ENCODE measurements at places on chromosomes 4 and X. TPM values are rescaled to one million over a fixed set of nuclear protein-coding genes. Genes with fewer than 3 reads are reported as not detected.
A peak's percentile ranks its signal among the peaks of the same experiment; 100 is the strongest.

Gene DCHS2
- 9.6 TPM for total RNA-seq

GRCh38 chr4:140213749-140214148 is 59.8 kb upstream of the MAML3 start:
- no peak for DNase-seq

DNA sequence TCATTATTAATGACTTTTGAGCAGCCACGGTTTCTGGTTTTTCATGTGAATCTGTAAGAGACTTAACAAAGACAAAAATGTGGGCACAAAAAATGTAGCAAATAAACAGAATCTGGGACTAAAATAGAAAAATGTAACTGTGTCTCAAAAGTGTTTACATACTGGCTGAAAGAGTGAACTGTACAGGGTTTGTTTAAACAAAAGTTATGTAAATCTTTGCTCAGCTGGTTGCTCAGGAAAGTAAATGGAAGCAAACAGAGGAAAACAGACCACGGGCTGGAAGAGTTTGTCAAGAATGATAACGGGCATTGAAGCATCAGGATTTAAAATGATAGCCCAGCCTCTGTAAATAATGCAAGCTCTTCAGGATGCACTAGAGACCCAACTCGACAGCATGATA is 921.8 kb upstream of the FTHL17 start:
- DNase-seq, result no peak

DNA sequence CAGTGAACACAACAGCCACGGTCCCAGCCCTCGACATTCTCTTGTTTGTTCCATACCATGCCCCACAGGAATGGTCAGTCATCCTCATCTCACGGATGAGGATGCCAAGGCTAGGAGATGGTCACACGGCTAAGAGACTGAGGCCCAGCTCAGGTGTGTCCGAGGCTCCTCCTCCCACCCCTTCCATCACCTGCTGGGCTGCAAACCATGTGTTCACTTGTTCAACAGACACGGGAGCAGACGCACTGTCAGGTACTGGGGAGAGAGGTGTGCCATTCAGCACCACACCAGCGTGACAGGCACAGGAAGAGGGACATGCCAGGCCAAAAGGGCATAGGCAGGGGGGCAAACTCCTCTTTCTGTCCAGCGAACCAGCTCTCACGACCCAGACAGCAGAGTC is 45.9 kb downstream of the ABLIM2 start:
- DNase-seq, result peak; percentile 62

DNA sequence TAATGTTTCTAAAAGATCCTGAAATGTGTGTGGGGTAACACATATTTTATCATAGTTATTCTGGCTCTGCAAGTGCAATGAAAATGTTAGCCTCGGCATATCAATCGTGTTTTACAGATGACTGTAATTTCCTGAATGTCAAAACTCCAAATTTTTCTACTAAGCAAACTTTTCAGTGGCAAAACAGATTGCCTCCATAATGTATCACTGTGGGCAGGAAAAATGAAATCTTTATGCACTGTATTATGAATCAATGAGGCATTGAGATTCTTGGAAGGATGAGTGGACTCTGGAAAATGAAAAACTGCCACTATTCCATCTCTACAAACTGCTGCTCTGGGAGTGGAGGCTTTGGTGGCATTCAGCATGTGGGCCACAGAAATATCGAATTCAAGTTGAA is 160.1 kb upstream of the MBNL3 start:
- DNase-seq, result no peak

GRCh38 chrX:134622056-134622812 is 36.0 kb downstream of the PLAC1 start:
- DNase-seq, result no peak

GRCh38 chr4:106583567-106583966 is 215.0 kb upstream of the GIMD1 start:
- no peak for DNase-seq

Gene TRIM61
- not detected for total RNA-seq

DNA sequence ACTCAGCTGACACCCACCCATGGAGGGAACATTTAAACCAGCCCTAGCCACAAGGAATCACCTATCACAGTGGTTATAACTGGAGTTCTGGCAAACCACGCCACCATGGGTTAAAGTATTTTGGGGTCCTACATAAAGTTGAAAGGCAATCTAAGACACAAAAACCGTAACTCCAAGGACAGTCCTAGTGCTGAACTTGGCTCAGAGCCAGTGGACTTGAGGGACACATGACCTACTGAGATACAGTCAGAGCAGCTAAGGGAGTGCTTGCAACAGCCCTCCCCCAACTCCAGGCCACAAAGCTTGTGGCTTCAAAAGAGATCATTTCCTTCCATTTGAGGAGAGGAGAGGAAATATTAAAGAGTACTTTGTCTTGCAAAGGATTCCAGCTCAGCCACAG is 300.5 kb downstream of the FGF13 start:
- DNase-seq, result no peak

Gene AWAT2
- not detected for total RNA-seq

DNA sequence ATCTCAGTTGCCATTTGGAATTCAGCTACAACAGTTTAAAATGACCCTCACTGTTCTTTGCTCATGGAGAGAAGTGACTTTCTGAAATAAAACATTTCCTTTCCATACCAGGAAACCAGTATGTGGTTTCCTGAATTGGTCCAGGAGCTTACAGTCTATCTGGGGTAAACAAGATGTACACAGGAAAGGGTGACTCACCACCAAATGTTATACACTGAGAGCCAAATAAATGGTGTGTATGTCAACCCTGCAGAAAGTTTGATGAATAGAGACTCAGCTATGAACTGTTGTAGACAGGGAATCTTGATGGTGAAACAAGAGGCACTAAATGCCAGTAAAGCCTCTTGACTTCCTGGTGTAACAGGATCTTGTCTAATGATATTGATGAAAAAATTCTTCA is 100.4 kb downstream of the HS6ST2 start:
- no peak for DNase-seq

DNA sequence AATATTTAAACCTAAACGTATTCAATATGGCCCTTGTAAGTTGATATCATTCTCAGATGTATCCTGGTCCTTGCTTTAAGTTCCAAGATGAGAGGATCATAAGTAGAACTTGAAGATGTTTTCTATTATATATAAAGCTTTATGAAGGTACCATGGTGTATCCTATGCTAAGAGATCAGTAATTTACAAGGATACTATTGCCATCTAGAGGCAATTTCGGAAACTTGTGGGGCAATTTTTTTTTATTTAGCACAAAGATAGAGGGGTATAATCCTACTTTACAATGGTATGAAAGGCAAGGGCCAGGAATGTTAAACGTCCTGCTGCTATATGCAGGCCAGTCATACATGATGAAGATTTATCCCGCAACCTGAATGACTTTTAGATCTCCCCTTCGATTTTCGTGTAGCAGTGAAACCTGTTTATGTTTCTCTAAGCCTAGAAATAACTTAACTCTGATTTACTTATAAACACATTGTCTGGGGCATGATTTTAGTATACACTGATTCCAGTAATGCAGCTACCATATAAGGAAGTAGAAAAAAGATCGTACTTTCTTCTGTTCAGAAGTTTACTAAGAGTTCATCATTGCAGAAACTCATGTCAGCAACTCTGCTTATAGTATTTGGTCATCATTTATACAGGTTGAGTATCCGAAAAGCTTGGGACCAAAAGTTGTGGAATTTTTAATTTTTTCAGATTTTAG is 2.6 kb downstream of the SLC25A31 start:
- DNase-seq, result no peak

GRCh38 chr4:2322841-2323240 is 60.9 kb upstream of the MXD4 start:
- no peak for DNase-seq

DNA sequence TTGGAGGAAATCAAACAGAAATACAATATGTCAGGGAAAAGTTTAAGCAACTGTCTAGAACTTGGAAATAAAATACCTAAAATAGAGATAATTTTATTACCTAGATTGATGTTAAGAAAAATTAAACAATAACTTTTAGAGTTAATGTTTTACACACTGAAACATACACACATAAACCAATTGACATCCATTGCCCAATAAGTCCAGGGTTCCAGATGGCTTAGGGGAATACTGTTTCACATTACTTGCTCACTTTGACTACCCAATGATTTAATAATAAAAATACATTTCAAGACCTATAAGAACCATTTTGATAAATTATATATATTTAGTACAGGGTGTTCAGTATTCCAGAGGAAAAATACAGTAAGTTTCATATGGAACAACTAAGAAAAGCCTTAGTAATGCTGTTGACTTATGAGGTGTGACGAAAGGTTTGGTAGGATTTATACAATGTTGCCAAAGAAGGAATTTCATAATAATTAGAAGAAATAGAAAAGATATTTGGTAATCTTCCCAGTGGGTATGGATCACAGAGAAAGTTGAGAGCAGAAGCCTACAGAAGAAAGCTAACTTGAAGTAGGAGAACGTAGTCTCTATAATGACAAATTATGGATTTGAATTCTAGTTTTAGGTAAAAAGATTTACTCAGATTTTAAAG is 23.0 kb upstream of the UGT2B4 start:
- DNase-seq, result no peak

DNA sequence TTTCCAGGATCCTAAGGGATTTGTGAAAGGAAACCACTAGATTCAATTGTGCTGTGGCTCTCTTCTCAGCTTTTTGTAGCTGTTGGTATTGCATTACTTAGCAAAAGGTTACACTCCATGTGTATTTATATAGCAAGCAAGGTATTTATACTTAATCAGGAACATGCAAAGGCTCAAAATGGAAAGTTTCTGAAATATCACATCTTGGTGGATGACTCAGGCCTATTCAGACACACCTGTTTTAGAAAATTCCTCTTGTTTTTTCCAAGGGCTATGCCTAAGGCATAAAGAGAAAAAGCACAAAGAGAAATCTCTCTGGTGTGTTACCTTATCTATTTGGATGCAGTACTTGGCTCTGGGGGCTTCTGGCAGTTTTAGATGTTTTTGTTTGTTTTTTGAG is 144.4 kb upstream of the GALNT7 start:
- no peak for DNase-seq

- no peak for DNase-seq
These were observed 33.3 kb upstream of the PRDX4 start for GRCh38 chrX:23633834-23634580.

GRCh38 chrX:38596939-38597338 is 35.6 kb downstream of the TSPAN7 start:
- no peak for DNase-seq

DNA sequence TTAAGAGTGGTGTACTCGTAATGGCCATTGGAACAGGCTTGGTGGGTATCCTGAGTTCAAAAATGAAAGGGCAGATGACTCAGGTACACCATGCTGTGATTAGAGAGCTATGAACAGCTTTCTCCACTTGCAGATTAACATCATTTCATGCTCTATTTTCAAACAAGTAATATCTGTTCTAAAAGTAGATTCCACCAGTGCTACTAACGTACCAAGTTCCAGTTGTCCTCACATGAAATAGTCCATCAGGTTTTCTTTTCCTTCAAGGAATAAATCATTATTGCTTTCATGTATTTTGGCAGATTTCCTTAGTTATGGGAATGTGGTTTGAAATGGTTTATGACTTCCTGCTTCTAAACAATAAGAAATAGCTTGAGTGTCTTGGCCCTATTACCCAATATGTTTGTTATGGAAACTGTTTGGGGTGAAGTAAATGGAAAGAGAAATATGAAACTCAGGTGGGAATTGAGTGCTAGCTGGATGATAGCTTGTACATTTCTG is 49.9 kb downstream of the PCDH7 start:
- no peak for DNase-seq

DNA sequence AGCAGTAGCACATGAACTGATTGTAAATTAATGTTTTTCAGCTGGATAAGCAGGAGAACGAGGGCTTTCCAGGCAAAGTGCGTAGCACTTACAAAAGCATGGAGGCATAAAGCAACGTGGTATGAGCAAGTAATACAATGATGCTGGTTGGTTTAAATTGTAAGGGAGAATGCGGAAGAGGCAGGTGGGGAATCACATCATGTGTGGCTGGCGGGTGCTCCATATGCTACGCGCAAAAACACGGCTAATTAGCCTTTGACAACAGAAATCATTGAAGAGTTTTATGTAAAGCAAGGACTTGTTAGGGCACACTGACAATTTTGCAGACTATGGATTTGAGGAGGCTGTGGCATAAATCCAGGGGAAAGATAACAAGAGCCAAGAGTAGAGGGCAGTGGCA is 14.6 kb downstream of the SYTL4 start:
- no peak for DNase-seq

Gene MAGED1
- 53.0 TPM for total RNA-seq

DNA sequence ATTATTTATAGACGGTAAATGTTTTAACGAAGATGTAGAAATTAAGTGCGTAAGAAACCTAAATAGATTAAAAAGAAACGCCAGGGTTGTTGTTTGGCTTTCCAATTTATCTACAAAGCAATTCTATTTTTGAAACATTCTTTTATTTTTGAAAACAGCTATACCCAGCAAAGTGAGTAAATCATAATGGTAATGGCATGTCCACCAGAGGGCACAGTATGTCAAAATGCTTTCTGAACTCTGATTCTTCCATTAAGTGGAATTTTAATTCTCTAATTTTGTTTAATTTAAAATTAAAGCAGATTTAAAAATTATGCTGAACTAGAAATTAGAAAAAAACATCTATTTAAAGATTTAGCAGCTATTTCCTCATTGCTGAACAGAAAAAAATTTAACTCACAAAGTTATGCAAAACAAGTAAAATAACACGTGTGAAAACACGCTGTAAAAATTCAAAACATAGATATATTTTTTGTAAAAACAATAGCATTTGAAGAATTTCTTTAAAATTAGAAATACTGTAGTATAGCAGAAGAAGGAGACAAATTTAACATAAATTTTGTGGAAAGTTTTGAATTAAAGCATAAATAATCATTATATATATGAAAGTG is 26.5 kb downstream of the RASSF6 start:
- DNase-seq, result no peak

- no peak for DNase-seq
These were observed 62.2 kb downstream of the PRKX start for GRCh38 chrX:3651277-3651676.

DNA sequence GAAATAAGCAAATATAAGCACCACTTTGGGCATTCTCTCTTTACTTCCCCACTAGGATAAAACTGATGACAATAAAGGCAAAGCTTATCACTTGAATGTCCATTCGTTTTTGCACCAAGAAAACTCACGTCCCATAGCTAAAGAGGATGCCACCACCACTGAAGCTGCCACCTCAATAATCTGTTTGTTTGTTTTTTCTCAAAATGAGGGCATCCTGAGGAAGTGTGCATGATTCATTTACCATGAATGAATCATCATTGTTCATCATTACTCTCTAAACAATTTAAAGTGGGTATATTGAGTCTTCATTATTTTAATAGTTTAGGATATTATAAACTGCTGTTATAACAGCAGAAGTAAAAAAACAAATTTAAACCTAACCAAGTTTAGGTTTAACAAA is 168.2 kb downstream of the DCTD start:
- no peak for DNase-seq

Gene SRPX2
- total RNA-seq, result 17.6 TPM

GRCh38 chr4:181853881-181854511 is 389.2 kb upstream of the TENM3 start:
- no peak for DNase-seq

GRCh38 chrX:68498508-68499379 is at the start of gene YIPF6:
YIPF6 (plus strand) TSS chrX:68499051; CDS start chrX:68499067, 16 bp downstream.
- DNase-seq, result peak; percentile 87

- no peak for DNase-seq
These were observed 199.0 kb downstream of the OPHN1 start for GRCh38 chrX:68234171-68234910.

All from mucosa of descending colon (tissue), 3 donors.